Fibroblast of skin of scalp (primary cell): ENCODE measurements at places on chromosomes 1 and 21.
A peak's percentile ranks its signal among the peaks of the same experiment; 100 is the strongest.

GRCh38 chr1:53321776-53322602 lies 5.9 kb downstream of the LRP8 start:
- no peak for DNase-seq

DNA sequence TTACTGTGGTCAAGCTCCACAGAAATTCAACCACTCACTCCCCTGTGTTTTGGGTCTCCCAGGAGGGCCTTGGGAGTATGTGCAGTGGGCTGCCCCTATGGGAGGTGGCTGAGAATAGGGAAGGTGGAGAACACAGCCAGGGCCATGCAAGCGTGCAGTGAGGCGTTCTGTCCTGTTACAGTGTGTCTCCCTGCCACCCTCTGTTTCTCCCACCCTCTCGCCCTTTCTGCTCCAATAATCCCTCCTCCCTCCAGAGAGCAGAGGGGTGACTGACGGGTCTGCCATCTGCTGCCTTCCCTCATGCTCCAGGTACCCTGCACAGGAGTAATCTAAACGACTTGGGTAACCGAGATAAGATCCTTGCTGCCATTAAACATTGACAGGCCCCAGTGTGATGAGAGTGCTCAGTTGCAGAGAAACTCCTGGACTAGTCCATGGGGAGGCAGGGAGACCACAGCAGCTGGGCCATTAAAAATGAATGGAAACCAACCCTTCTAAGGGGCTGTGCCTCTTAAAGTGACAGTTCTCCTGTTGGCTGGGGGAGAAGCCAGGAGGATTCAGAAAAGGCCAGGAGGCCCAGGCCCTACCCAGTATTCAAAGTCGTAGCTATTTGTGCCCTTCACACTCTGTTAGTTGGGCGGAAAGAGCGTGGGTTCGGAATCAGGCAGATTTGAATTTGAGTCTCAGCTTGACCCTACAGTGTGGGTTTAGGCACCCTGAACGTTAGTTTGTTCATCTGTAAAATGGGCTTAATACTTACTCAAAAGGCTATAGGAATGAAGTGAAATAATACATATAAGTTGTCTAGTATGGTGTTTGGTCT lies 22.4 kb upstream of the BTG2 start:
- no peak for DNase-seq

- no peak for DNase-seq
These were observed 122.5 kb upstream of the CACYBP start for GRCh38 chr1:174877208-174877673.

DNA sequence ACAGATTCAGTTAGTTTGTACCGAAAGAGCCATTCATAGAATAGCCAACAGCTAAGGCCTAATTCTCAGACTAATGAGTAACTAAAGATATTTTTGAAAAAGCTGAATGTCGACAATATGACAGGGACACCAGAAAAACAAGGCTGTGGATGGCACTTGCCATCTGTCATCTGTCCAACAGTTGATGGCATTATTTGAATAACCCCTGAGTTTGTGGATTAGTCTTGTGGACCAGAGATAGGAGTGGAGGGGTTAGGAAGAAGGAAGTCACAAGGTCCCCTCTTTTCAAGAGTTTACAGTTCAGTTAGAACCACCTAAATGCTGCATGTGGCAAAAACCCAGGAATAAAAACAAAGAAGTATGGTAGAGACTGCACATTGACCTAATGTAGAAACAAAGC lies 356.5 kb upstream of the DUSP10 start:
- no peak for DNase-seq

DNA sequence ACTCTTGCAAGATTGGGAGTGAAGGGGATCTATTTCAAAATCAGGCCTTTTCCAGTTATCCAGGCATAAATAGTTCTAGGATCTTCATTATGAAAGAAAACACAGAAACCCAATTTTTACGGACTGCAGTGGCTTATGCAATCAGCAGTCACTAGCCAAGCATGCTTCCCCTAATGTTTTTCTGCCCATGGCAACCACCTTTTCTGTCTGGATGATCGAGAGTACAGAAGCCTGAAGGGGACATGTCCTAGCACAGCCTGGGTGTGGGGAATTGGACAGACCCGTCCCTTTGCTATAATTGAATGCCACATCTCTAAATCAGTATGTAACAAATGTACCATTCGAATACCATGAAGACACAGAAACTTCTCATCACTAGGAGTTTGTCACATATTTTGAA lies 29.8 kb upstream of the NCAM2 start:
- DNase-seq = peak; percentile 25

GRCh38 chr1:45929257-45929687 lies 125.9 kb downstream of the MAST2 start:
- peak; percentile 64 for DNase-seq

DNA sequence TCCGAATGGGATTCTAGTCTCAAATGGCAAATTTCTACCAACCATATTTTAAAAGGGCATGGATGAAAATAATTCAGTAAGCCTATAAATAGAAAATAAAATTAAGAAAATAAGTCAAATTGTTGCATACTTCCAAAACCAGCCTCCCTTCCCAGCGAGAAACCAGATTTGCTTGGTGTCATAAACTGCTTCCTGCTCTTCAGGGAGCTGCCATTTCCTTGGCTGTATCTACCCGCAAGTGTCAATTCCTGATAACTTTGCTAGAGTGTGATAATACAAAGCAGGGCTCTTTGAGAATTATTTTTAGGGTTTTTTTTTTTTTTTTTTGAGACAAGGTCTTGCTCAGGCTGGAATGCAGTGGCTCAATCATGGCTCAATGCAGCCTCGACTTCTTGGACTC lies 62.3 kb downstream of the S1PR1 start:
- no peak for DNase-seq

- DNase-seq = peak; percentile 94
These were observed at the start of gene C1orf52 for GRCh38 chr1:85259118-85259911. Gene C1orf52, minus strand, starts transcription at chr1:85259662. Its CDS starts 29 bp downstream, at chr1:85259633.

GRCh38 chr1:228684607-228685006 lies 50.7 kb upstream of the RHOU start:
- no peak for DNase-seq

DNA sequence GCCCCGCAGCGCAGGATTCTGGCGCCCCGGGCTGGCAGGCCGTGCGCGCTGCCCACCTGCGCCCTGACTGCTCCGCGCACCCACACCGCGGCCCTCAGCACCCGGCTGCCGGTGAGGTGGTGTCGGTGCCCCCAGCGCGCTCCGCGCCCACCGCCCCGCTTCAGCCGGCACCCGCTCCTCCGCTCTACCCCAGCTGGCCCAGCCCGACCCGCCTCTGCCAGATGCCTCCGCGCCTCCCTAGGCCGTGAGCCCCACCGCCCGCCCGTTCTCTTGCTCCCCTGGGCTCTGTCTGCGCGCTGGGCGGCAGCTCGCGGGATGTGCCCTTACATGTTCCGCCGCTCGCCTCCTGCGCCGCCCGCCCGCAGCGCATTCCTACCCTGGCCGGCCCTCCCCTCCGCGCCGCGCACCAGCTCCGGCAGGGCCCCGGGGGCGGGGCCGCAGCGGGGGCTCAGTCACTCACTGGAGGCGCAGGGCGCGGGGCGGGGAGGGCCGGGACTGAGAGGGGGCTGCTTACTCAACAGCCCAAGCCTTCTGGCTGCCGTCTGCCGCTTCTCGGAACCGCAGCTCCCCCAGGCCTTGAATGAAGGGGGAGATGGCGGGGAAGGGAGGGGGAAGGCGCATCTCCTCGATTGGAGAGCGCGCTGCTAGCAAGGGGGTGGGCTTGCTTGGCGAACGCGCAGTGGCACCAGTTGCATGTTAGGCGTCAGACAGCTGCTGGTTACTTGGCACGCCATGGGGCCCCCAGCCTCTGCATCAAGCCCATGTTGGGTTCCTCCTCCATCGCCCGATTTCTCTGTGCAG lies at the start of gene PHLDA3:
TSS of gene PHLDA3 (minus strand) at position 345 of the 801 bp plus-strand sequence. CDS start 402 bp downstream, outside the sequence.
- peak; percentile 95 for DNase-seq

DNA sequence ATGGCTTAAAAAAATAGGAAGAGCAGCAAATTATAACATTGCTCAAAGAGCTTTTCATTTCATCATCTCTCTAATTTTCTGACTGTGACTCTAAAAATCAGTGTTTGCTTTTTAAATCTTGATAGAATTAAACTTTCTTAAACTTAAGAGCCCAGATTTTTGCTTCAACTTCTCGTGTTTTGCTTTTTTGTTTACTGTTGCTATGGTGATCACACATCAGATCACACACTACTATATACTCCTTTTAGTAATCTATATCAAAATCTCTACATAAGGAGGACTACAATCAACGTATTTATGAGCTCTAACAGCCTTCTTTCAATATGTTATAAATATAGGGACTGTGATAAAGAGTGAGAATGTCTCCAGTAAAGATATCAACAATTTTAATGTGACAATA lies 537.3 kb downstream of the KCNT2 start:
- DNase-seq = no peak

- DNase-seq = no peak
These were observed 262.3 kb downstream of the FAF1 start for GRCh38 chr1:50697440-50698421.

DNA sequence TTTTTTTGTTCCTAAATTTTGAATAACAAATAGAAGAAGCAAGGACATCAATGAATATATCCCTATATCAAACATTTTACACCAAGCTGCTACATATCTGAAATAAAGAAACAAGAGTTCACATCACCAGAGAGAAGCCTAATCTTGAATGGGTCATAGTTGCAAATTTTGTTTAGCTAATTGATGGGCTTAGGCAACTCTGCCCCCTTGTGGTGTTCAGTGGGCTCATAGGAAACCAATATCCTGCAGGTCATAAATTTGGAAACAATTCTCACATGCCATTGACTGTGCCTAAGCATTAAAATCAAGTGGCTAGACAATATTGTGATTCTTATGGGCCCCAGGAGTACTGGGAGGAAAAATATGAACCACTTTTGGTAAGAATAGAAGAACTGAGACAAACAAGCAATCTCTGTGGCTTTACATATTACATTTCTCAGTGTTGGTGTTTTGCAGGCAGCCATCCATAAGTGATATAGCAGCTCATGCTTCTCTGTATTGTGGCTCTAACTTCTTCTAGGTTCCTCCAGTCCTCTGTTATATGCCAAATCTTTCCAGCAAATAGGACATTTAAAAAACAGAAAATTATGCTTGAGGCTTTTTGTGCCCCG lies 1262.8 kb upstream of the PRMT6 start:
- DNase-seq = peak; percentile 51

GRCh38 chr1:154869351-154870114 lies 548 bp downstream of the KCNN3 start:
- DNase-seq = peak; percentile 38

GRCh38 chr1:84116558-84116957 lies 27.5 kb upstream of the PRKACB start:
- no peak for DNase-seq

GRCh38 chr1:228108055-228108690 lies 926 bp downstream of the MRPL55 start:
- no peak for DNase-seq

GRCh38 chr1:224929335-224930237 lies at the start of gene DNAH14:
Gene DNAH14, plus strand, starts transcription at chr1:224929675. Its CDS starts 23,028 bp downstream, at chr1:224952703.
- DNase-seq = peak; percentile 54

GRCh38 chr1:173253046-173253445 lies 45.9 kb upstream of the TNFSF4 start:
- DNase-seq = no peak

- DNase-seq = peak; percentile 95
These were observed 9.1 kb upstream of the IFI16 start for GRCh38 chr1:159000625-159001024.

- DNase-seq = no peak
These were observed 8.7 kb downstream of the RNF220 start for GRCh38 chr1:44413740-44414139.

- DNase-seq = peak; percentile 33
These were observed 24.3 kb downstream of the PER3 start for GRCh38 chr1:7808253-7808844.

- DNase-seq = no peak
These were observed 279.0 kb downstream of the RRAGC start for GRCh38 chr1:38580594-38580993.

- no peak for DNase-seq
These were observed 75.0 kb downstream of the DNM3 start for GRCh38 chr1:171916315-171916771.

GRCh38 chr1:156129687-156130577 lies 15.4 kb downstream of the LMNA start:
- DNase-seq = peak; percentile 99

DNA sequence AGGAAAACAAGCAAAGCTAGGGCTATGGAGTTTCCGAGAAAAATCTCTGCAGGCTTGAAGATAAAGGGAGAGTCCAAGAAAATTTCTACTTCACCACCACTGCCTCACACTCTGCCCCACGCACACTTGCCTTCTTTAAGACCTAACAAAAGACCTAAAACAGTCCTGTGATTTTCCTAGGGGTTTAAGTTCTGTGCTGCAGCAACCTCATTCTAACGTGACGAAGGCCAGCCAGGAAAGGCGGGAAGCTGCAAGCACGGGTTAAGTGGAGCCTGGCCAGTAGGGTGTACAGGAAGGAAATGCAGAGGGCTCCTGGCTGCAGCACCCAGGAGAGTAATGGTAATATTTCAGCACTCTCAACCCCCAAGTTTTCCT lies 1.5 kb downstream of the SPATA6 start:
- DNase-seq = peak; percentile 8

DNA sequence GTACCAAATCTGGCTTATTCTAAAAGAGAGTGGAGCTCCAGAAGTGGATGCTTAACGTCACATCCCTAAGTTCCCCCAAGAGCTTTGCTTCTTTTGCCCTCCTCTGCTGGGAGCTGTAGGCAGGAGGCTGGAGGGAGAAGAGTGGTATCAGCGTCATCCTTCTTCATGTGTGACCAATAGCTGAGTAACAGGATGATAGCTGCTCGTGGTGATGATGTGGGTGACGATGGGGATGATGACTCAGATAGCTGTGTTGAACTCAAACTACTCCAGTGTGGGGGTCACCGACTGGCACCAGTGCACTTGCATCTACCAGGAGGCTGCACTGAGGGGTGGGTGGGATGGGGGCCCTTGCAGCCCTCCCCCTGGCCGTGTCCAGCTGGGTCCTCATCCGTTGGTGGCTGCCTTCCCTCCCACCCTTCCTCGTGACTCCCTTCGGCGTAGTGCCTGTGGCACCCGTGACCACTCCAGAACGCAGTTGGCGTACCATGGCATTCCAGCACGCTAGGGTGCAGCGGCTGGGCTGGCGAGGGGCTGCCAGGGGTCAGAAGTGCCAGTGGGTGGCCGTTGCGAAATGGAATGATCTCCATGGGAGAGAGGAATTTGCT lies 1.1 kb downstream of the IGFN1 start:
- peak; percentile 86 for DNase-seq

DNA sequence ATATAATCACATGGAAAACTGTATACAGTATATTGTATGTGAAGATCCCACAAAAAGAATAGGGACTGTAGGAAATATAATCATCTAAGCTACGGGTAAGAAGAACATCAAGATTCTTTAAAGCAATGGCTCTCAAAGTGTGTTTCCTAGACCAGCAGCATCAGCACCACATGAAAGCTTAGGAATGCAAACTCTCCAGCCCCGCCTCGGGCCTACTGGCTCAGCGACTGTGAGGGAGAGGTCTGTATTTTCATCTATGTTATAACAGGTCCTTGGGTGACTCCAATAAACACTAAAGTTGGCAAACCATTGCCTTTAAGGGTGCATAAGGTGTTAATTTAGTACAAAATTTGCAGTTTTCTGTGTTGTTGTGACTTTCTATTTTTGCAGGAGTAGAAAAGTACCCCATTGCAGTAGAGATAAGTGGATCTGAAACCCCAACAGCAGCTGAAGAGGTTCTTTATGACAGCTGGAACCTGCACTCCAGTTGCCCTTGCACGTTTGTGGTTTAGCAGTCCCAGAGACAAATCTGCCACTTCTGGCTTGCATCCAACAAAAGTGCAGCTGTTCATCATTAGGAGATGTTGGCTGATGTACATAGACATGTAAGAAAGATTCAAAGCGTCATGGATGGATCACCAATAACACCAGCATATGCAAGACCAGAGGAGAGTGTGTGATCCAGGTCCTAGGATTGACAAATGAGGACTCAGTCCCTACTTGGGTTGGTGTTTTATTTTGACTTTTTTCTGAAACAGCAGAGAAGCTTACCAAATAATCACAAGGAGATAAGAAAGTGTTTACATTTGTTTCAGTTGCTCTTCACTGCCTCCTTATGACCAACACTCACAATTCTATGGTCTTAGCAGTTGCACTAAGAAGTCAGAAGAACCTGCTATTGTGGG lies 15.9 kb upstream of the IFNAR1 start:
- DNase-seq = peak; percentile 64
